ENCODE measurements at places on chromosomes 13 and 19.

DNA sequence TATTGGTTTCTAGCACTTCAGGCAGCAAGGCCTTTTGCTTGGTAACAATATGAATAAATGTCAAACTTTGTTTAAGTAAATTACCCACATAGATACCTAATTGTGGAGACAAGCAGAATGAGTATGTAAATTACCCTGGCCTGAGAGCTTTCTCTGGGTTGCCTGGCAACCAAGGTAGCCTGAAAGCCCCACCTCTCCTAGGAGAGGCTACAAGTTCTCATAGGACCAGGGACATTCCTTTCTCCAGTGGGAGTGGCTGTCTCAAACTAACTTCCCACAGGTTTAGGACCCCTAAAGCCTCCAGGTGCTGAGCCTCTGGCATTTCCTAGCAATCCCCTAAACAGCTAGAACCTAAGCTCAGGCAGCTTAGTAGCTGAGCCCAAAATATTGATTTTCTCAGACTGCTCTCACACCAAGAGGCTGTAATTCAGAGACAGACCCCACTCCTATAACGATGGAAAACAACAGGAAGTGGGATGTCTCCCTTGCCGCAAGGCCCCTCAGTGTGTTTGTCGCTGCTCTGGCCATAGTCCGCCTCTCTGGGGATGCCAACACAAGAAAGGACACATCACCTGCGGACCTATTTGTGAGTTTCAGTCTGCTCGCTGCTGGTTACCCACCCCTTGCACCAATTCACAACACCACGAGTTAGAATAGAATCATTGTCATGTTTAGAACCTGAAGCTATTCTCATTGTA is 207.3 kb downstream of the DLEU7 start:
- DNase-seq: no peak

- DNase-seq: no peak
Observed at GRCh38 chr19:30322641-30323320, 49.4 kb upstream of the ZNF536 start.

GRCh38 chr13:33776239-33776881 is 41.6 kb upstream of the RFC3 start:
- DNase-seq: no peak

GRCh38 chr13:82634946-82635345 is 1247.3 kb downstream of the SLITRK1 start:
- DNase-seq: peak; percentile 35

DNA sequence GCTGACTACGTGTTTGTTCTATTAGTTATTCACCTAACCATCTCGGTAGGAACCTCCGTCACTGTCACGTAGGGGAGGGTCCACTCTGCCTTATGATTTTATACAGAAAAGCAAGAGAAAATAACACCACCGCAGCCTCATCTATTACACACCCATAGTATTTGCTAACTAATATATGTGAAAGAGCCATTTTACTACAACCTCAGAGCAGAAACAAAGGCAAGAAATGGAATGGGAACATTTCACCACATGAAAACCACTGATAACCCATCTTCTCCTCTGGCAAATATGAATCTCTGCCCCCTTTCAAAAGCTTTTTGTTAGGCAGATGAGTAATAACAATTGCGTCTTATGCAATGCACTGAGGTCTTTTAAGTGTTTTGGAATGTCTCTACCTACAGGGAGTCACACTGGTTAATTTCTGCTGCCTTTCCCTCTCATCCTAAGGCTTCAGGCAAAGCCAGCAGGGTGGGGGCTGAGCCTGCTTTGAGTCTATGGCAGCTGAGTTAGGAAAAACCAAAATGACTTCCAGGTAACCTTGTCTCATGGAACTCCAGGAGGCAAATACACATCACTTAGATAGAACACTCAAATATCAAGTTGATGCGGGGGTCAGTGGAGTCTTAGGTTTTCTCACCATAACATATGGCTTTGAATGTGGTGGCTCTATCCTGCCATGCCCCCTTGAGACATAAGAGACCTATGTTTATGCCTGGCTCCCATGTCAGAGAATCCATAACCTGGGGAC is 15.0 kb downstream of the TSHZ3 start:
- DNase-seq: peak; percentile 91

- DNase-seq: no peak
Observed at GRCh38 chr19:40363069-40363468, 14.6 kb downstream of the PLD3 start.

- DNase-seq: no peak
Observed at GRCh38 chr19:13165162-13165997, 15.2 kb downstream of the IER2 start.

GRCh38 chr13:49791315-49791710 is 1.2 kb downstream of the KPNA3 start:
- peak; percentile 32 for DNase-seq

DNA sequence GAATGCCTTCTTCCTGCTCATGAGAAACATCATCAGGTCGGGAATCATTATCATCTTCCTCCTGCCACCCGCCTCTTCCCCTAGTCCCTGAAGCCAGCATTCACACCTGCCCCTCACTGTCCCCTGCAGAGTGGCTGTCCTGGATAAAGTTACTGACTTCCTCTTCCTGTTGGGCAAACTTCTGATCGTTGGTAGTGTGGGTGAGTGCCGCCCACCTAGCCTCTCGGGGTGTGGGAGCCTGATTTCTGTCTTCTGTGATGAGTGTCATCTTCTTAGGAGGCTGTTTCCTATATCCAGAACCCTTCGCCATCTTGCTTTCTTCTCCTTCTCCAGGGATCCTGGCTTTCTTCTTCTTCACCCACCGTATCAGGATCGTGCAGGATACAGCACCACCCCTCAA is 12.5 kb downstream of the SLC44A2 start:
- no peak for DNase-seq

DNA sequence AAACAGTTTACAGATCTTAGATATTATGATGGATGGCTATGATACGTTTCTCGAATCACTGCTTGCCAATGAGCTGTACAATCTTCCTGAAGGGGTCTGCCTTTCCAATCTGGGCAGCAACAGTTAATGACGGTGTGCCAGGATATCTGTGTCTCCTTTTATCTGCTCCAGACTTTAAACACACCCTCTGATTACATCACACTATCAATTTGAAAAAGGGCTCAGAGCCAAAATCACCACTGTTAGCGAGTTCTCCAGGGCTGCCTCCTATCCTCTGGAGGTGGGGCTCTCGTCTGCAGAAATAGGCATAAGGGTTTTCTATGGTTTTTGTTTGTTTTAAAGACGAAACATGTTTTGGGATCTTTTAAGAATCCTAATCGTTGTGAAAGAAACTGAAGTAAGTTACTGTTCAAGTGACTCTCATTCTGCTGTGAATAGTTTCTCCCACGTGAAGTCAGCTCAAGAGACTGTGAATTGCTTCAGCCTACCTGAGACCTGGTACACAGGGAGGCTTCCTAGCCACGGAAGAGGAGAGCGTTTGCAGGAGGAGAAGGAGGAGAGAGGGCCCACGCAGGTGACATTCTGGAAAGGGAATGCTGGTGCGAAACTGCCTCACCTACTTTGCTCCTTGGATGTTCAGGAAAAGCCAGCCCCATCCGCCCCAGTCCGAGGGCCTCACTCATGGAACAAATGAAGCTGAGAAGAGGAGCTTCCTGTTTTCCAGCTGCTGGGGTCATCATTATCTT is 15.2 kb upstream of the GJA3 start:
- DNase-seq: no peak

DNA sequence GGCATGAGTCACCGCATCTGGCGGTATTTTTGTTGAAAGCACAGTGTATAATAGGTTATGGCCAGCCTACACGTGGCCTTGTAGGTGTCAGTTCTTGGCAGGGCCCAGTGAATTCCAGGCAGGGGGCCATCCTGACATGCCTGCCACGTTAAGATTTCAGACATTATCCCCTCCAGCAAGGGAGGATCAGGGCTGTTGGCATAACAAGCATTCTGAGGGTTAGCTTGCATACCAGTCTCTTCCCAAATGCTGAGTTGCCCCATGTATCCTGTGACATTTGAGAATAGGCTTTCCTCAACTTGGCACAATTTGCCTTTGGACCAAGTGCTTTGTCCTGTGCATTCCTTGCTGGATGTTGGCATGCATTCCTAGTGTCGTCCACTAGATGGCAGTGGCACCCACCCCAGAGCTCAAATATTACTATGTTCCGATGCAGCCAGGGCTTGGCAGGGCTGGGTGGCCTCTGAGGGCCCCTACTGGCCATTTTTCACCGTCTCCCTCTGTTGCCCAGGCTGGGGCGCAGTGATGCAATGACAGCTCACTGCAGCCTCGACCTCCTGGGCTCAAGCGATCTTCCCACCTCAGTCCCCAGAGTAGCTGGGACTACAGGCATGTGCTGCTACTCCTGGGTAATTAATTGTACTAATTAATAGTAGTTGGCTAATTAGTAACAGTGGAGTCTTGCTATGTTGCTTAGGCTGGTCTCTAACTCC is 31.2 kb downstream of the NLRP12 start:
- peak; percentile 78 for DNase-seq

- DNase-seq: no peak
Observed at GRCh38 chr13:25203127-25203740, 31.1 kb upstream of the AMER2 start.

GRCh38 chr19:54207676-54207982 is 7.0 kb downstream of the RPS9 start:
- DNase-seq: no peak

DNA sequence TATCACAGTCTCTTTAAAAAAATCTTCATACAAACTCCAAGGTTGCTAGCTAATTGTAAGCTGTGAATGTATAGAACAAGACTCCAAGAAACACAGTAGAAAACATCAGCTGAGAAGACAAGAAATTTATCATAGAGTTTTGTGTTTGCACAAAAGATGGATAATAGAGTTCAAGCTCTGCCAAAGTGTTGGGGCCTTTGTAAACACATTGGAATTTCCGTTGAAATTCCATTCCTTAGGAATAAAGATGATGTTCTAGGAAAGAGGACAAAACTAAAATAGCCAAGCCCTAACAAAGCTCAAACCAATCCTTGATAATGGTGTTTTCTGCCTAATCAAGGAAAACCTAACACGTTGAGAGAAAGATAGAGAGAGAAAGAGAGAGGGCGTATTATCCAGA is 20.6 kb downstream of the LRRC63 start:
- no peak for DNase-seq

- no peak for DNase-seq
Observed at GRCh38 chr13:38385153-38385891, 35.7 kb downstream of the UFM1 start.

GRCh38 chr19:45294291-45295029 is 28.2 kb downstream of the CKM start:
- no peak for DNase-seq

- DNase-seq: no peak
Observed at GRCh38 chr19:33686687-33687480, 65.1 kb downstream of the CHST8 start.

GRCh38 chr13:99061411-99061810 is 83.5 kb upstream of the DOCK9 start:
- DNase-seq: no peak

DNA sequence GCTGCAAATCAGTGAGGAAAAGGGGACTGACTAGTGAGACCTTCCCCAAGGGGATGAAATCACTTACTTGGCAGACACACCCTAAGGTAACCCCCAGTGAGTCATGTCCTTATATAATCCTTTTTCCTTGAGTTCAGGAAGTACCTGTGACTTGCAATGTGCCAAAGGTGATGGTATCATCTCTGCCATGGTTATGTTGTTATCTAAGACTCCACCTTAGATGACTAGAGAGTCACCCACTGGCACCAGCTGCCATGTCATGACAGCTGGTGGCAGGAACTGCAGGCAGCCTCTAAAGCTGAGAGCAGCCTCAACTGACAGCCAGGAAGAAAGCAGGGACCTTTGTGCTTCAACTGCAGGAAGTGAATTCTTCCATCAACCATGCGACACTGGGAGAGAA is 12.5 kb downstream of the PBX4 start:
- peak; percentile 88 for DNase-seq

DNA sequence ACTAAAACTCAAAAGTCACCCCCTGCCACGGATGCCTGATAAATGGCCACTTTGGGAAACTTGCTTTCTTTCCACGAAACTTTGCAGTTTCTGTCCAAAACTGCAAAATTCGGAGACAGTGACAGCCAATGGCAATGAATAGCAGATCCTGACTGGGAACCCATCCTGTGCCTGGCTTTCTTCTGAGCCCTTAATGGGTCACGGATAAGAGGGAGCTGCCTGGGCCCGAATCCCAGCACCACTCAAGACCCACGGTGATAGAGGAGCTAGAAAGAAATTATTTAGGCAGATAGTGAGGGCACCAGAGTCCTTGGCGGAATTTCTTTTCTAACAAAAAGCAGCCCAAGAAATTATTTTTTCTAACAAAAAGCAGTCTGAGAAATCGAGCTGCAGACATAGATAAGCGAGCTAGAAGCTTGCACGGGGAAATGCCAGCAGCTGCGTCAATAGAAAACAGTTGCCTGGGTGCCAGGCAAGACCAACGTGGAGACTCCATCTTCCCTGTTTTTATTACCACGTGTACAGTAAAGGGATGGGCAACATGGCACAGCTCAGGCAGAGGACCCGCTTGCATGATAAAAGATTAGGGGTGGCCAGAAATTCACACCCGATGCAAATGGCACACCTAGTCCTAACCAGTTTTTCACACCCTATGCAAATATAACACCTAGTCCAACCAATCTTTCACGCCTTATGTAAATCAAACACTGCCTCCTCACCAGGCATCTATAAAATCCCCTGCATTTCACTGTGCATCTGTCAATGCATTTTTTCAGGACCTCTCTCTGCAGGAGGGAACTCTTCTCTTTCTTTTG is 7.1 kb upstream of the HSH2D start:
- DNase-seq: no peak

DNA sequence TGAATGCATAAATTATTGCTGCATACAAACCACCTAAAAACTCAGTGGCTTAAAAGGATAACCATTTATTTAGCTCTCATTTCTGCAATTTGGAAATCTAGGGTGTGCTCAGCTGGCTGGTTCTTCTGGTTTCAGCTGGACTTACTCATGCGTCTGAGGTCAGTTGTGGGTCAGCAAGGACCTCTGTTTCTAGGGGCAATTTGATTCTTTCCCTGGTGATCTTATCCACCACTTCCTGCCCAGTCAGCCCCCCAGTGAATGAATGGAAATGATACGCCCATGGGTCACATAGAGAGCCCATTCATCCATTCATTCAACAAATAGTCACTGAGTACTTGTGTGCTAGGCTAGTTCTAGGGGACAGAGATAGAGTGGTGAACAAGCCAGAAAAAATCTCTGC is 9.9 kb downstream of the FXYD5 start:
- peak; percentile 92 for DNase-seq

- DNase-seq: no peak
Observed at GRCh38 chr13:22108283-22108942, 437.5 kb downstream of the FGF9 start.

GRCh38 chr13:30787738-30788525 is 52.6 kb downstream of the ALOX5AP start:
- no peak for DNase-seq

- peak; percentile 19 for DNase-seq
Observed at GRCh38 chr13:44263751-44264620, 109.6 kb upstream of the SERP2 start.

DNA sequence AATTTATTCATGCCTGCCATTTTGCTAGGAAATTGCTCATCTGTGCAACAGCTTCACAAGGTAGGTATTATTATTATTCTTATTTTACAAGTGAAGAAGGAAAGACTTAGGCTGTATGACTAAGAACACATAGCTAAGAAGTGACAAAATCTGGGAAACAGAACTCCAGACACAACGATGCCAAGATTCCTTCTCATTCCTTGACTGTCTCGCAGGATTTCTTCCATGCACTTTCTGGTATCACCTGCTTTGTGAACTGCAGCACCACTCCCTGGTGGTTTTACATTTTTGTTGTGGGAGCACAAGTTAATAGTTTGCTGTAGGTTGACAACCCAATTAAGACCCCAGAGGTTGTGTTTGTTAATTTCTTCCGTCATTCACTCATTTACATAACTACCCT is 188.5 kb downstream of the LACC1 start:
- peak; percentile 47 for DNase-seq

GRCh38 chr19:6778386-6778785 is 5.9 kb downstream of the VAV1 start:
- no peak for DNase-seq

All from mammary epithelial cell (primary cell).